ENCODE measurements at places on chromosomes 3 and 15.

DNA sequence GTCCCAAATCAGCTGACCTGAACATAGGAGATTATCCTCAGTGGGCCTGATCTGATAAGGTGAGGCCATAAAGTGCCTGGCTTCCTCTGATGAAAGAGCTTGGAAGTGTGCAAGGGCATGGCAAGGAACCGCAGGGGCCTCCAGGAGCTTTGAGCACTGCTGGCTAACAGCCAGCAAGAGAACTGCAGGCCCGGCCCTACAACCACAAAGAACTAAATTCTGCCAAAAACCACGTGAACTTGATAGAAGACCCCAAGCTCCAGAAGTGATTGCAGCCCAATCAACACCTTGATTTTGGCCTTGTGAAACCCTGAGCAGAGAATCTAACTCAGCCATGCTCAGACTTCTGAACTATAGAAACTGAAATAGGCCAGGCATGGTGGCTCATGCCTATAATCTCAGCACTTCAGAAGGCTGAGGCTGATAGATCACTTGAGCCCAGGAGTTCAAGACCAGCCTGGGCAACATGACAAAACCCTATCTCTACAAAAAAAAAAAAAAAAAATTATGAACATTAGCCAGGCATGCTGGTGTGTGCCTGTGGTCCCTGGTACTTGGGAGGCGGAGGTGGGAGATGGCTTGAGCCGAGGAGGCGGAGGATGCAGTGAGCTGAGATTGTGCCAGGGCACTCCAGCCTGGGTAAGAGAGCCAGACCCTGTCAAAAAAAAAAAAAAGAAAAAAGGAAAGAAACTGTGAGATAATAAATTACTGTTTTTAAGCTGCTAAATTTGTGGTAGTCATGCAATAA is 7.7 kb upstream of the DIS3L start:
- DNase-seq, result no peak

- DNase-seq, result no peak
Measured at GRCh38 chr15:77023576-77024272, 28.8 kb downstream of the PSTPIP1 start.

DNA sequence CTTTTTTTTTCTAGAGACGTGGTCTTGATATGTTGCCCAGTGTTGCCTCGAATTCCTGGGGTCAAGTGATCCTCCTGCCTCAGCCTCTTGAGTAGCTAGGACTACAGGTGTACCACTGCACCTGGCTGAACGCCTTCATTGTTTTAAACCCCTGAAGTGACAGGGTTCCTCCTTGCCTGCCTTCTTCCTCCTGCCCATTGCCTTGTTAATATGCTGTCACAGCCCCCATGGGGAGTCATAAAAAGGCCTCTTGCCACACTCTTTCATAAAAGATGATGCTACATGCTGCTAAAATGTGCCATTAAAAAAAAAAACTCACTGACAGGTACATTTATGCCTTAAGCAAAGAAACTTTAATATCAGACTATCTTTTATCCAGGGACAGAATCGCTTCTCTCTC is 116.8 kb upstream of the SKOR1 start:
- DNase-seq, result no peak

GRCh38 chr15:68797191-68797590 is 23.5 kb downstream of the ANP32A start:
- DNase-seq, result no peak

DNA sequence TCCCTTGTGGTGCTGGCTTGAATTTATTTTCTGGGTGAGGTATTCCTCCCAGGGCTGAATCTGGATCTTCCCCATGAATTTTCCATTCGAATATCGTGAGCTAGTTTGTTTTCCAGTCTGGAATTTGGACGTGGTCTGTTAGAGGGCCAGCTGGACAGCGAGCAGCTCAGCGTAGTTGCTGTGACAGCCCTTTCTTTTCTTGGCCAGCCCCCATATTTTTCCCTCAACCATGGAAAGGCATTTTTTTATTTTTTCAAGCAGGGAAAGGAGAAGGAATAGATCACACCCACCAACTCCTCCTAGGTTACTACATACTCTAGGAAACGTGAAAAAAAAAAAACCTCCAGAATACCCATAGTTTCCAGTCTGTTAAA is 152.0 kb downstream of the KLHL25 start:
- DNase-seq, result no peak

DNA sequence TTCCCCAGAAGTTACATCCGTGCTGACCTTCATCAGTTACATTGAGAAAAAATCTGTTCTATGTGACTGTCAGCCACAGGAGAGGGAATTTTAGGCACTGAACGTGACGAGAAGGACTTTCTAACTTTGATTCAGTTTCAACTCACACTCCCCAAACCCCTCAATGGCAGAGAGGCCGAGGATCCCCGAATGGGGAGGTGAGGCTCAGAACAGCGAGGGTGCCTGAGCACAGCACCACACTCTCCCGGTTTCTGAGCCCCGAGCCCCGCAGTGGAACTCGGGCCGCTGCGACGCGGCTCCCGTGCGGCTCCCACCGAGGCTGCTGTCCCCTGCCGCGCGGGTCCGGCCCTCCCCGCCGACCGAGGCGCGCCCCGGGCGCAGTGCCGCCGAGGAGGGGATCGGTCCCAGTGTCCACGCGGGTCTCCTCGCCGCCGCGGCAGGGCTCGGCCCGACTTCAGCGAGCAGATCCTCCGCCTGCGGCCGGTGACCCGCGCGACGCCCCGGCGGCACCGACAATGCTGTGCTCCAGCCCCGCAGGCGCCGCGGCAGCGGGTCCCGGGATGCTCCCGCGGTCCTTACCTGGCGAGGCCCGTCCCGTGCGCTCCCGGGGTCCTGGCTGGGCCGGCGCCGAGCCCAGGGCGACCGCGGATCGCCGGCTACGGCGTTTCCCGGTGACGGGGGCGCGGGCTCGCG is 439 bp downstream of the CTXND1 start:
- no peak for DNase-seq
